Memory B cell (primary cell): ENCODE measurements at places on chromosomes 2 and 18.

DNA sequence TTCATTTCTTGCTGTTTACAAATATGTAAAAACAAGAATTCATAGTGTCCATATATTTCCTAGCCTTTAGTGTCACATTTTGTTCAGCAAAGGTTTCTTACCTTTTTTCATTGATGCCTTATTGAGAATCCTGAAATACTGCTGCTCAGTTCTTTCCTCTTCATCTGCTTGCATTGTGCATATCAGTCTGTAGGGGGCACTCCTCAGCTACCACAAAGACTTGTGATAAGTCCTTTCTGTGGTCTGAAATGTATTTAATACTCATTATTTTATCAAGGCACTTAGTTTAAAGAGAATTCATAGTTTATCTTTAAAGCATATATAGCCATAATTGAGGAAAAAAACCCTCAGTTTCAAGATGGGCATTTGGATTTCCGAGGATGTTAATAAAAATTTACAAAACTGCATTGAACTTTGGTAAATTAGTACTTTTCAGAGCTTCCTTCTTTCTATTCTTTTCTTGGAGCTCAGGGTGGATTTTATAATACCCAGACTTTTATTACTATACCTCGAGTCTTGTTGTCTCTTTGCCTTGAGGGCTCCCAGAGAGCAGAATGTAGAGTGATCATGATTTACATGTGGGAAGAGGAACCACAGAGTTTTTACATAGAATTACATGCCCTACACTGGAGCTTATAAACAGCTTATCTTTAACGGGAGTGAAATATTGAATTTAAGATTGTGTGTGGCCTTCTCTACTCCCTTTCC is 570.1 kb downstream of the PLCL1 start:
- DNase-seq, result no peak

DNA sequence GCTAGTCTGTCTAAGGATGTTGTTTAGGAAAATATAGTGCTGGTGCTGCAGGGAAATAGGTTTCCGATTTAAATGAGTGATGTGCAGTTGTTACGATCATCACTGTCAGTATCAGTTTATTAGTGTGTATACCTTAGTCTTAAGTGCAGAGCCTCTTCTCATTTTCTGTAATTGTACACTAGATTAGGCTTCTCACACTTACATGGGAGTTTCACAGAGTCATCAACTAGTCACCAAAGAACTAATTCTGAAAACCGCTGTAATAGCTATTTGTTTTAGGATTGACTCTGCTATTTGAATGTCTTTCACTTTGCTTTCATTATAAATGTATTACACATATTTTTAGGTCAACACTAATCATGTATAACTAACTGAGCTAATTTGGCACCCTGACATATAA is 99.8 kb upstream of the ZEB2 start:
- DNase-seq, result no peak

DNA sequence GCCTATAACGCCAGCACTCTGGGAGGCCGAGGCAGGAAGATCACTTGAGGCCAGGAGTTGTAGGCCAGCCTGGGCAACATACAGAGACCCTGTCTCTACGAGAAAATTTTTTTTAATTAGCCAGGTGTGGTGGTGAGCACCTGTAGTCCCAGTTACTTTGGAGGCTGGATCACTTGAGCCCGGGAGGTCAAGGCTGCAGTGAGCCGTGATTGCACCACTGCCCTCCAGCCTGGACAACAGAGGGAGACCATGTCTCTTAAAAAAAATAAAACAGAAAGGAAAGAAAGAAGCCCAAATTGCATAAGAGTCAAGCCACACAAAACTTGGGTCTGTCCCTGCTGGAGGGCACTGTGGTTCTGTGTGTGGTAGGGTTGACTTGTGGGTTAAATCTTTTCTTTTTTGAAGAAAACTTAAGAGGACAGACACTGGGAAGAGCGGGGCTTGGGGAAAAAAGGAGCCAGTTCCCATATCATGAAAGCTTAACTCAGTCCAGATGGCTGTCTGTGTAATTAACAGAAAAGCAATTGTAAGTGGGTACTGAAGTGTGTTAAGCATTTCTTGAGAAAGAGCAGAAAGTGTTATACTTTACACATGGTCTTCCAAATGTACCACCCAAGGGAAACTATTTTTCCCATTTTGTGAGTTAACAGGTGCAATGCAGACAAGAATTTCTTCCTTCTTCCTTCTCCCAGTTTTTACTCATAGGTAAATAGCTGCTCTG is 115.1 kb downstream of the ALPK2 start:
- DNase-seq, result no peak

- no peak for DNase-seq
These were observed 2.1 kb upstream of the SIX3 start for GRCh38 chr2:44939106-44940048.

DNA sequence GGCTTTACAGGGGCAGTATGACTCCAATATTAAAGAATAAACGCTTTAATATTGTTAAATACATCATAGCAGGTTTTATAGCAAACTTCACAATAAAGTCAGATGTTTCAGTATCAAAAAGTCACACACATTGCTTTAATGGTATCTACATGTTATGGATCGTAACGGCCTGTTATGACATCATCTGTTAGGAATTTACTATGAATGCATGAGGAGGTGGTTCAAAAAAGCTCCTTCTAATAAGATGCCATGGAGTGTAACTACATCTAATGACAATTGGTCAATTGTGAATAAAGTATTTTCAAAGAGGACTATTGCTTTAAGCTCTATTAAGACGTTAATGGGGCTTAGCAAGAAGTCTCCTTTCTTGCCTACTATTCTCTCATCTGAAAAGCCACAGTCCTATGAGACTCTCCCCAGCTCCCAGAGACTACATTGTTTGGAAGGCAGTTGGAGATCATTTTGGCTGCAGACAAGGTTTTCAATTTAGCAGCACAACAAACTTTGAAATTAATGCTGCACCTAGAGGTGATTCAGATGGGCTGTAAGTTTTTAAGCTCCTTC is 300.7 kb upstream of the MEIS1 start:
- DNase-seq, result no peak
